Esophagus muscularis mucosa (tissue), 4 donors: ENCODE measurements at places on chromosomes 6 and 20. TPM values are rescaled to one million over a fixed set of nuclear protein-coding genes. Genes with fewer than 3 reads are reported as not detected.

CCN6 gene
- total RNA-seq, result not detected

- no peaks in the 10 kb centered on the region for H3K4me1 ChIP-seq
- no peak for DNase-seq
- no peak overlapping the region for H3K4me3 ChIP-seq
- H3K27ac ChIP-seq, result no peak overlapping the region
Measured at GRCh38 chr6:52020945-52021570, 66.4 kb downstream of the PKHD1 start.

DNA sequence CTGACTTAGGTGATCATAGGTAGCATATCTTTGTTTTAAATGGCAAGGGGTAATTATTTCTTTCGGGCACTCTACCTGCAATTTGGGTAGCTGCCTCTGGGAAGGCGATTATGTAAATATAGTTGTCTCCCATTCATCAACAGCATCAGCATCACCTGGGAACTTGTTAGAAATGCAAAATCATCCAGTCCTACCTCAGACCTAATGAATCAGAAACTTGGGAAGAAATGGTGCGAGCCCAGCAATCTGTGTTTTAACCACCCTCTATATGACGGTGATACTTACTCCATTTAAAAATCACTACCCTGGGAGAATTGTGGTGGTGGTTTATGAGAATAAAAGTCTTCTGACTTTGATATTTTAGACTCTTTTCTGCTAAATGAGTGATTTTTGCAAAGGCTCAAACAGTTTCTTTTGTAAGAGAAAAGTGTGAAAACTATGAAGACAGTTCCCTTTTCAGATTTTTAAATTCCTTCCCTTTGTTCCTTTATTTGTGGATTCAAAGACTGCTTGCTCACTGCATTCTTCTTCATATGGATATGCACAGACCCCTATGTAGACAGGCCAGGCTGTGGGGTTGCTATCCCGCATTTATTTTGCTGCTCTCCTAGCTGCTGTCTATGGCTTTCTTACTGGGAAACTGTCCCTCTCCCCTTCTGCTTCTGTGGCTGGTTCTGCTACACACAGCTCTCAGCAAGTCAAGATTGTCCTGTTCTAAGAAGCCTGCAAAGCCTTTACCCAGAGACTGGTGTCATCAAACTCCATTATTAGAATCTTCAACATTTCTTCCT, 365.3 kb downstream of the RNF144B start:
- H3K4me3 ChIP-seq, result no peak overlapping the region
- no peaks in the 10 kb centered on the region for H3K27me3 ChIP-seq
- no peak for DNase-seq
- peaks cover 11% of the 10 kb centered on the region for H3K4me1 ChIP-seq
- no peak overlapping the region for H3K27ac ChIP-seq

OSER1 gene
- 61.5 TPM for total RNA-seq

- H3K27ac ChIP-seq, result no peak overlapping the region
- no peak for DNase-seq
- peaks cover 67% of the 10 kb centered on the region for H3K4me1 ChIP-seq
- H3K4me3 ChIP-seq, result no peak overlapping the region
- no peaks in the 10 kb centered on the region for H3K27me3 ChIP-seq
- H3K36me3 ChIP-seq, result no peaks in the 10 kb centered on the region
Measured at GRCh38 chr6:163533443-163533842, 118.9 kb downstream of the QKI start.

MRAP2 gene
- total RNA-seq, result 0.32 TPM

MYL9 gene
- total RNA-seq, result 2,829 TPM

- DNase-seq, result no peak
- H3K27ac ChIP-seq, result no peak overlapping the region
- no peaks in the 10 kb centered on the region for H3K27me3 ChIP-seq
- no peaks in the 10 kb centered on the region for H3K4me1 ChIP-seq
- no peaks in the 10 kb centered on the region for H3K36me3 ChIP-seq
Measured at GRCh38 chr6:72031471-72031870, 145.1 kb downstream of the RIMS1 start.

GRCh38 chr20:4136078-4136966, 121.0 kb upstream of the RNF24 start:
- H3K4me1 ChIP-seq, result no peaks in the 10 kb centered on the region
- no peak overlapping the region for H3K4me3 ChIP-seq
- no peaks in the 10 kb centered on the region for H3K27me3 ChIP-seq
- DNase-seq, result no peak
- no peak overlapping the region for H3K27ac ChIP-seq

STX11 gene
- 3.3 TPM for total RNA-seq

DNA sequence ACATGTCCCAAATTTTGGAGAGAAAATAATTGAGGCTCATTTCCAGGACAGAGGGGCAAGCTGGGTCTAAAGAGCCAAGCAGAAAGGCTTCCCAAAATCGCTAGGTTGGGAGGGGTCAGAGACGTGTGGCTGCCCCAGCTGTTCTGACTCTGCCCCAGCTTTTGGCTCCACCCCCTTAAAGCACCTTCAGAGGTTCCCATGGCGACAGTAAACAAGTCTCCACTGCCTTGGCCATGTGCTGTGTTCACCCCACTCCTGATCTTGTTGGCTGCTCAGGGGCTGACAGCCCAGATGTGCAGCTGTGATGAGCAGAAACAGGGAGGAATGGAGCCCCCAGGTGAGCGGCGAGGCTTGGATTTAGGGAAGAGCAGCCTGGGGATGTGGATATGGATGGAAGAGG, 72.8 kb upstream of the SPTLC3 start:
- no peak overlapping the region for H3K27ac ChIP-seq
- no peak overlapping the region for H3K4me3 ChIP-seq
- H3K4me1 ChIP-seq, result no peaks in the 10 kb centered on the region
- H3K27me3 ChIP-seq, result no peaks in the 10 kb centered on the region
- no peak for DNase-seq

MYCT1 gene
- 9.1 TPM for total RNA-seq

DNA sequence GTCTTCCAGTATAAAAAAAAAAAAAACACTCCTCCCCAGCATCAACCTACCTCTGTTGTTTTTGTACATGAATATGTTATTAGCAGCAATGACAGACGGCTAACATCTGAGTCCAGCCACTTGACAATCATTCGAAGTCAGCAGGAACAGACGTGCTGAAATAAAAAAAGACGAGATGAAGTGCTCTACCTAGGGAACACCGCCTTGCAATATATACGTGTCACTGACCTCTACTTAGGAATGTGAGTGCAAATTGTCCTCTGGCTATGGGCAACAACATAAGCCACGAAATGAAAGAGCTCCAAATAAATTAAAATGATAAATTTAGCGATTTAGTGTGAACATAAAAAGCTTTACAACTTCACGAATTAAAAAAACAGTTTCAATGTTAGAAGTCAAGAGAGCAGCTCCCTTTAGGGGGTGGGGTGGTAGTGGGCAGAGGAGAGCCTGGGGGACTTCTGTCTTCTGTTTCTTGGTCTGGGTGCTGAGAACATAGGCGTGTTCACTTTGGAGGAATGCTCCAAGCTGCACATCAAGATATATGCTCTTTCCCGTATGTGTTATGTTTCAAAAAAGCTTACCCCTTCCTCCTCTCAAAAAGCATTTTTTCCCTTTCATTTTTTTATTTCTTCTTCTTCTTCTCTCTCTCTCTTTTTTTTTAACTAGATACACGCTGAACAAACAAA, 23.3 kb downstream of the EDN1 start:
- no peaks in the 10 kb centered on the region for H3K27me3 ChIP-seq
- no peaks in the 10 kb centered on the region for H3K36me3 ChIP-seq
- H3K4me1 ChIP-seq, result no peaks in the 10 kb centered on the region

DNA sequence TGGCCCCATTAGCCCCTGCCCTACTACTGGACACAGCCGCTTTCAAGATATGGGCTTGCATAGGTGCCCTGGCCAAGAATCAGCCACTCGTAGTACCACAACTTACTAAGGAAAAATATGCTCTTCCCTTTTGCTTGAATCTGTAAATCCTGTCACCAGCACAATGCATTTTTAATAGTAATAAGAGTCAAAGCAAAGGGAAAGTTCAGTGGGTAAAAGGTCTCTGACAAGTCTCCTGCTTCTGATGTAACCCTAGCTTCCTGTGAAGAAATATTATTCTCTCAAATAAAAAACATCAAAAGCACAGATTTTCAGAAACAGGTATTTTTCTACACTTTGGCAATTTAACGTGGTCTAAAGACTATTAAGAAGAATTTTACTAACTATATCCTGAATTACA, 373.8 kb downstream of the GJA1 start:
- DNase-seq, result no peak
- H3K27ac ChIP-seq, result no peak overlapping the region
- H3K4me3 ChIP-seq, result no peak overlapping the region

DNA sequence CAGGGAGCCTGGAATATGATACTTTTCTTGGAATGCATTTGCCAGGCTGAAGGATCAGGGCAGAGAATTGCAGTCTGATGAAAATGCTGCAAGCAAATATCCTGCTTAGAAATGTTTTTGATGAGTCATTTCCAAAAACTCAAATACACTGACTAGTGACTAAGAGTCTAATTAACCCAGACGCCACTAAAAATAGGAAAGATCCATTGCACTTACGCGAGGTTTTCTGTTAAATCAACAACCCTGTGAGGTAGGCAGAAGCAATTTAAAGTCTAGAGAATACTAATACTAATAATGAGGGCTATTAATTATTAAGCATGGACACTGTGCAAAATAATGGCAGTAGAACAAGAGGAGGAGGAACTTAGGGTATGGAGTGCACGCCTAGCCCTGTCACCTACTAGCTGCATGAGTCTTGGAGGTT, 130.1 kb upstream of the DOK5 start:
- H3K4me3 ChIP-seq, result no peak overlapping the region
- H3K27me3 ChIP-seq, result no peaks in the 10 kb centered on the region
- no peak overlapping the region for H3K27ac ChIP-seq
- H3K36me3 ChIP-seq, result no peaks in the 10 kb centered on the region
- no peak for DNase-seq

GRCh38 chr6:125524356-125524755, 222.6 kb upstream of the HDDC2 start:
- H3K4me1 ChIP-seq, result no peaks in the 10 kb centered on the region
- H3K36me3 ChIP-seq, result no peaks in the 10 kb centered on the region
- H3K4me3 ChIP-seq, result no peak overlapping the region
- no peak overlapping the region for H3K27ac ChIP-seq
- no peak for DNase-seq

- no peak for DNase-seq
- peaks cover 3% of the 10 kb centered on the region for H3K4me1 ChIP-seq
- H3K27me3 ChIP-seq, result no peaks in the 10 kb centered on the region
- H3K36me3 ChIP-seq, result no peaks in the 10 kb centered on the region
- H3K4me3 ChIP-seq, result no peak overlapping the region
- H3K27ac ChIP-seq, result no peak overlapping the region
Measured at GRCh38 chr6:135310291-135310690, 129.2 kb downstream of the MYB start.

- H3K4me1 ChIP-seq, result peaks cover 5% of the 10 kb centered on the region
- DNase-seq, result no peak
- no peak overlapping the region for H3K4me3 ChIP-seq
- H3K27ac ChIP-seq, result no peak overlapping the region
- no peaks in the 10 kb centered on the region for H3K27me3 ChIP-seq
Measured at GRCh38 chr20:5806457-5807263, 56.5 kb downstream of the SHLD1 start.

- no peak for DNase-seq
- H3K27ac ChIP-seq, result no peak overlapping the region
- H3K27me3 ChIP-seq, result no peaks in the 10 kb centered on the region
- H3K4me3 ChIP-seq, result no peak overlapping the region
- H3K36me3 ChIP-seq, result no peaks in the 10 kb centered on the region
Measured at GRCh38 chr6:70103798-70104197, 199.1 kb downstream of the COL9A1 start.
